ENCODE measurements at places on chromosomes 7 and 10.

GRCh38 chr10:18104223-18104872 is 35.9 kb upstream of the CACNB2 start:
- DNase-seq, result peak; percentile 5

DNA sequence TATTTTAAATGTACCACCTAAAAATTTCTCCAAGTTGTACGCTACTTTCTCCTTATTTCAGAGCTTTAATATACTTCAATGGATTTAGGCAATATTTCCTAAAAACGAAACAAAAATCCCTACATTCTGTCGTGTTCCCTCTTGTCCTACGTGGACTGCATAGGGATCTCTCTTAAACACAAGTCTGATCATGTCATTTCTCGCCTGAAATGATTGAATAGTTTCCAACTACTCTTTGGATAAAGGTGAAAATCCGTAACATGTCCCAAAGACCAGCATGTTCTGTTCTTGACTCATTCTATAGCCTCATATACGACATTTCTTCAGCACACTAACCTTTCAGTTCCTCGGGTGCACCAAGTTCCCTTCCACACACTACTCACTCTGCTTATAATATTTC is 17.7 kb upstream of the TPK1 start:
- no peak for DNase-seq

GRCh38 chr7:93016681-93017381 is 100.9 kb downstream of the SAMD9 start:
- DNase-seq, result no peak

DNA sequence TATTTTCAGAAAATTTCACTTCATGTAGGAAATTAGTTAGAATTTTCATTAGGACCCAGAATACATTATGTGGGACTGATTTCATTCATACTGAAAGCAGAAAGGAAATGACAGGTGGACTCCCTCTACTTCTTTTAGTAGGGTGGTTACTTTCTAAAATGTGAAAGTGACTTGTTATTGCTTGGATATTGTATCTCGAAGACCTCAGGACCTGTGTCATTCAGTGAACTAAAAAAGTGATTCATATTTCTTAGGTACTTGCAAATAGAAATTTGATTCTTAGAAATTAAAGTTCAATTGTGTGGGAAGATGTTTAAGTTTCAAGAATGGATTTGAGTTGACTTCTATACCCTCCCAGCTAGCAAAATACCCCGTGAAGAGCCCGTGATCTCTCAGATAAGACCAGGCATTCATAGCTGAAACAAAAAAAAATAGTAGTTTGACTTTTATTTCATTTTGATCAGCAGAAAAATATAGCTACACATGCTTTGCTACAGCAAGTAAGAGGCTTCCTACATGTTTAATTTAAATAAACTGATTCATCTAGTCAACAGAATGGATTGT is 1037.1 kb downstream of the GATA3 start:
- DNase-seq, result no peak

- no peak for DNase-seq
Measured at GRCh38 chr7:126449611-126450268, 803.0 kb downstream of the GRM8 start.

DNA sequence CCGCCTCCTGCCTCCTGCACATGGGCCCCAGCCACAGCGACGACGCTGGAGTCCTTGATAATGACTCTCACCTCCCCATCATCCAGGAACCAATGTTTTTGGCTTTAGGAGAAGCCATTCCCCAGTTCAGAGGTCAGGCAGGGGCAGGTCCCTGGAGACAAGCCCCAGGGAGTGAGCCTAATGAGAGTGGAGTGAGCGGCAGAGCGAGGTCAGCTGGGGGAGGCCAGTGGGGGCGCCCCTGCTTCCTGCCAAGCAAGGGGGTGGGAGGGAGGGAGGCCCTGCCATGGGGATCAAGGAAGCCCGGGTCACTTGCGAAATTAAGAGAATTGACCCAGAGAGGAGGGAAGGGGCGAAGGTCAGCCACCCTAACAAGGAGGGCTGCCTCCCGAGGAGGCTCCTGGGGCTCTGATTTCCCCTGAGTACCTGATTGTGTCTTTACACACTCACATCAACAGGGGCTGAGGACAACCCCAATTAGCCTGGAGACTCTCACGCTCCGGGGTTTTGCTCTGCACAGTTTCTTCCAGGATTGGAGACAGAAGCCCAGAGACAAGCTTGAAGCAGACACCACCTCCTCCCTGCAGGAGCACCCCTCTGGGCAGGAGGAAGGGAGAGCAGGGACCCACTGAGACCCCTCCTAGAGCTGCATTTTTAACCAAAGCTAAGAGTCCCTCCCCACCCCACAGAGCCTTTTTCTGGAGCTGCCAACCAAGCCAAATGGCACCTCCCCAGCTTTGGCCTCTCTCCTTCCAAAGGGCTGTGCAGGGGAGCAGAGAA is 112.1 kb downstream of the COL13A1 start:
- DNase-seq, result no peak

DNA sequence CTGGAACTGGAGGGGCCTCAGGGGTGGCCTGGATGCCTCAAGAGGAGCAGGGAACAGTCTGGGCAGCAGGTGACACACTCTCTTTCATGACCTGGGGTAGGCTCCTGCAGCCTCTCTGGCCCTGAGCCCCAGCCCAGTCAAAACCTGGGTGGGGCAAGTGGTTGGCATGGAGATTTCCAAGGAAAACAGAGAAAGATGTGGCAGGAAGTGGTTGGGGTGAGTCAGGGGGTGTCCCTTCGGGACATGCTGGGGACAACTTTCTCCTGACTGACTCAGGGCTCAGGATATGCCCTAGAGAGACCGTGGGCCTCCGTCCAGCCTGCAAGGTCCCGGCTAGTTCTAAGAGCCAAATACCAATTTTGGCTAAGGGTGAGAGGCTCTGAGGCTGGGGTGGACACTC is 2.9 kb downstream of the AQP1 start:
- DNase-seq, result no peak

GRCh38 chr10:663831-664251 is 25.6 kb downstream of the DIP2C start:
- DNase-seq, result no peak

- no peak for DNase-seq
Measured at GRCh38 chr7:72062666-72063065, 349.5 kb downstream of the CALN1 start.

GRCh38 chr7:88151119-88151790 is 68.6 kb downstream of the SRI start:
- no peak for DNase-seq

GRCh38 chr7:37448011-37448635 is 541 bp downstream of the ELMO1 start:
- no peak for DNase-seq

DNA sequence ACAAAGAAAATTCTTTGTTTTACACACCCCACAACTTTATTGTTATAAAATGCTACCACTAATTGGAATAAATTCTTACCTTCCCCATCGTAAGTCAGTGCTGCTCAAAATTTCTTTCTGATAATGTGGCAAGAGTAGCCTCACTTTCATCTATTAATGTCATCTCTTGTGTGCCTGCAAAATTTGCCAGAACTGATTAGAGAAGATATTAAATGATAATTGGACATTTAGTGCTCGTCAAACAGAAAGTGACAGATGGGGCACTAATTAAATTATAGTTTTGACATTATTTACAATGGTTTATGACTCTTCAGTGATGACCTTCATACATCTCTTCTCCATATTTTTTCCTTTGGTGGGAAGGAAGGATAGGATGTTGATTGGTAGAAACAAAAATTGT is 690.9 kb downstream of the NXPH1 start:
- no peak for DNase-seq

GRCh38 chr7:52355053-52355452 is 680.4 kb upstream of the POM121L12 start:
- no peak for DNase-seq

DNA sequence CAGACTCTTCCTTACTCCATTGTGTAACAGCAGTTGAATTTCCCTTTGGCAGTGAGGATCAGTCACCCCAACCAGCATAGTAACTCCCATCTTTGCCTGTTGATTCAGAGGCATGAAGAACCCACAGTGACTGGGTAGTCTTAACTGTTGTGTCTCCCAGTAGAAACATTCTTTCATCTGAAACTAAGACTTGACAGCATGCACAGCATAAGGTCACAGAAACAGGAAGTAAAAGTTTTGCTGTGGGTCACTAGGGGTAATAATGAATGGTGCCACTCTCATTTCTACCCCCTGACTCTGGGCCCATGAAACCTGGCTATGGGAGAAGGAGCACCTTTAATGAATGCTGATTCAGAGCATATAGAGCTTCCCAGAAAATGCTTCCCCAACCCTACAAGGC is 8.3 kb upstream of the FRMPD2 start:
- no peak for DNase-seq

DNA sequence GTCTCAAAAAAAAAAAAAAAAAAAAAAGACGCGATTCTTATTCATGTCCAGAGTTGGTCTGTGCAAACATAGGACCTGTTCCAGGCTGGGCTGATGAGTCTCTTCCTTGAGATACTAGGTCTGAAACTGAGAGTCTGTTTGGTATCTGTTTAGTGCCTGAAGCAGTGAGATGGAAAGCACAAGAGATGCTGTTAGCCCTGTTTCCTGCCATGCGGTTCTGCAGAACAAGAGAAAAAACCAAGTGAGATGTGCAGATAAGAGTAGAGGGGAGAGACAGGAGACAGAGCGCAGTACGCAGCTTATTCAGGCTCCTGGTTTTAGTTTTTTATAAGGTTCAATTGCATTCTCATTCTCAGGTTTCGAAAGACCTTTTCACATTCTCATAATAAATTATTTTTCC is 85.8 kb upstream of the PRKCQ start:
- DNase-seq, result no peak

DNA sequence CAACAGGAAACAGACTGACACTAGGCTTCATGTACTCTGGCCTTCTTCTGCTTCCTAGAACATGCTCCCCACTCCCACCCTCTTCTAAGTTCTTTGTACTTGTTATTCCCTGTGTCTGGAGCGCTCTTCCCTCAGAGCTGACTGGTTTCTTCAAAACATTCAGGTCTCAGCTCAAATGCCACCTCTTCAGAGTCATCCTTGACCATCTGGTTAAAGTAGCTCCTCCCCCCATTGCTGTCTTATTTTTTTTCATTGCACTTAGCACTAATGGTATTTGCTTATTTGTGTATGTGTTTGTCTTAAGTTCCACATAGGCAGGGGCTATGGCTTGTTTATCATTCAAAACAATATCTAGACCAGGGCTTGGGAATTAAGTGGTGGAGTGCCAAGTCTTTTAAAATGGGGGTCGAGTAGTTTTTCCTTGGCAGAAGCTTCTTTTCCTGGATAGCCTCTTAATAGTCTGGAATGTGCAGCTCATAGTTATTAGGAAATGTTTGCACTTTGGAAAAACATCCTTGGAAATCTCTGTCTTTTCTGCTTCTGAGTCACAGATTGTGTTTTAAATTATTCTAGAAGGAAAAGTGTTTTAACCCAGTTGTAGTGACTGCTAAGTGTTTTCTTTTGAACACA is 60.0 kb downstream of the RALA start:
- DNase-seq, result no peak

DNA sequence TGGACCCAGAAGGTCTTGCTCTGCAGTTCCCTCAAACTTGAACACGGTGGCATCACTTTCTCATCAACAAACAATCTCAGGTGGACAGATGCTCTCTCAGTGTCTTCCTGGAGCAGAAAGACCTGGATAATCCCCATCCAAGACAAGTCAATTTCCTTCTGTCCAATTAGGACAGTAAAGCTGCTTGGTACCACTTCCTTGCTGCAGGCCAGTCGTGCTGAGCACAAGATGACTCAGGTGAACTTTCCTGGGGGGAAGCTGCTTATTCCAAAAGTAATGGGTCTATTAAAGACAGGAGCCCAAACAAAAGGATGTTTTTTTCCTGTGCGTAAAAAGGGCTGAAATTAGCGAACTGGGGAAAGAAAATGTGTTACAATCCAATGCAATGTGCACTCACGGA is 107.6 kb upstream of the AFAP1L2 start:
- no peak for DNase-seq

DNA sequence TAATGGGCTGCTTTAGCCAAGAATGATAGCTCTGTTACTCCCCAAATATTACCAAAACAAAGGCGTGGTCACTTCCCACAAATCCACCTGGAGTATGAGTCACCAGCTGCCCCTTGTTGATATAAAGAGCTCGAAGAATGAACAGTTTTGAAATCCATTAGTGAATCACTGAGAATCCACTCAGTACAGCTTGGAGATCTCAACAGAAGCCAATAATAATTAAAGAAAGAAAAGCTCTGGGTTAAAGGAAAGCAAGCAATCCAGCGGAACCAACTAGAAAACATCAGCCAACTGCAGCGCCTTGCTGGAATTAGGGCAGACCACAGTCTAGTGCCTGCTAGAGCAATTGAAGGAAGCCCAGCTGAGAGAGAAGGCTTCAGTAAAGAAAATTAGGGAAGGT is 576.0 kb upstream of the C7orf33 start:
- no peak for DNase-seq

GRCh38 chr7:51455948-51456347 is 139.3 kb upstream of the COBL start:
- DNase-seq, result no peak

DNA sequence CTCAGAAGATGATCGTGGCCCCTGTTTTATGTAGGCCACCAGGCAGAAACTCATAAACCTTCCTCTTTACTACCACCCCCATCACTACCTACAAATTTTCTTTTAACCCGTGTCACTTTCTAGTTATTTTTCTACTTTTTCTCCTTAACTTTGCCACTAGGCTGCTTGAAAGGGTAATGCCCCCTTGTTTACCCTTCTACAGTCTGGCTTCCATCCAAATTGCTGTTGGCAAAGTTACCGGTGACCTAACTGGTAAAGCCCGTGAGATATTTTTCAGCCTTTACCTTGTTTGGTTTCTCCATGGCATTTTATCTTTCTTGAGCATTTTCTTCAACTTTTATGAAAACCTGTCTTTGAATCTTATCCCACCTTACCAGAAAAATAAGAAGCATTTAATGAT is 153.0 kb downstream of the WNT2 start:
- no peak for DNase-seq

DNA sequence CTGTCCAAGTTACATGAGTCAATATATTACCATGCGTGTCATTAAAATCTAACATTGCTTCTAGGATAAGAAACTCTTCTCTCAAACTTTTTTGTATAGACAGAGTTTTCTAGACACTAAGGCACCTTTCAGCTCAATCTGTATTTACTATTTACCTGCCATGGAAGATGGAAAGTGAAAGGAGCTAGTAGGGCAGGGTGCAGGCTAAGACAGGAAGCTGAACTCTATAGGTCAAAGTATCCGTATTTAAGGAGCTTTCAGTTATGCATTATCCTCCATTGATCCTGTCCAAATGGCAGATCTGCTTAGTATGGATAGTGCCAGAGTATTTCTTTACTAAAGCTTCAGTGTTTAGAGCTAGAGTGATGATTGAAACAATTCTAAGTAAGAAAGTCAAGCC is 612.8 kb downstream of the IPMK start:
- no peak for DNase-seq

DNA sequence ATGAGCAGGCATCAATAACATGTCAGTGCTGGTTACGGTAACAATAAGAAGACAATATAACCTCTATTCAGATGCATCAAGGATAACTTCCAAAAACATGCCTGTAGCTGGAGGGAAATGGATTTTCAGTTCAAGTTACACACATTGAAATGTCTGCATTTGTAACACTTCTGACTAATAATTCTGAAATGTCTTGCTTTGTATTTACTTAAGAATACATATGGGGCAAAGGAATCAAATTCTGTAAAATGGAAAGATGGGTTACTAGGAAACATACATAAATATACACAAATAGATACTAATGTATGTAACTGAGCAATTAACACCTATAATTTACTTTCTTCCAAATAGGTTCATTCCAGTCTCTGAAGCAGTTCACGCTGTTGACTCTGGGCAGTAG is 18.6 kb upstream of the MTPN start:
- DNase-seq, result no peak

Measured in gastrocnemius medialis (tissue), 4 donors.